ENCODE measurements at places on chromosomes 1 and 21.

DNA sequence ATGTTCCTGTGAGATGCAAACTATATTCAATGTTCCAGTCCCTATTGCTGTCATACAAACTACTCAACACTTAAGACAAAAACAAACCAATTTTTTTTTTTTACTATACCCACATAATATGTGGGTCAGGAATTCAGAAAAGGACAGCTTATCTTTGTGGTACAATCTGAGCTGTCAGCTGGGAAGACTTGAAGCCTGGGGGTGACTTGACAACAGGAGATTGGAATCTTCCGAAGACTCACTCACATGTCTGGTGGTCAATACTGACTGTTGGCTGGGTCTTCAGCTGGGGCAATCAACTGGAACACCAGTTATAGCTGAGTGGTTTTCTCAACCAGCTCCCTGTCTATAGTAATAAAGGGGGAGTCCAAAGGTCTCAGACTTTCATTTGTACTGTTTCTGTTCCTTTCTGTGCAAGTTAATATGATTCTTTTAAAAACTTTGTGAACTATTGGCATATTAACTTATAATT, 81.7 kb upstream of the ATP1B1 start:
- no peak for DNase-seq

GRCh38 chr1:1630191-1630964, 1.6 kb upstream of the MMP23B start:
- DNase-seq: peak; percentile 86

- DNase-seq: no peak
These were observed 99.7 kb upstream of the WLS start for GRCh38 chr1:68332041-68332440.

GRCh38 chr1:9808459-9808858, 15.3 kb downstream of the CLSTN1 start:
- no peak for DNase-seq

DNA sequence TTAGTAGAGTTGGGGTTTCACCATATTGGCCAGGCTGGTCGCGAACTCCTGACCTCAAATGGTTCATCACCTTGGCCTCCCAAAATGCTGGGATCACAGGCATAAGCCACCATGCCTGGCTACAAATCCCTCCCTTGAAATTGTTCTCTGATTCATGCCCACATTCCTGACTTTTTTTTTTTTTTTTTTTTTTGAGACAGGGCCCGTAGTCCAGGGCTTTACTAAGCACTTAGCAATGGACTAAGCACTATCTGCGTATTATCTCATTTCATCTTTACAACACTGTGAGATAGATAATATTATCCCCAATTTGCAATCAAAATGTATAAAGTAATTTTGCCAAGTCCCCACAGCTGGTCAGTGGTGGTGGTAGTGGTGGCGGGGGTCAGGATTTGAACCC, 58.9 kb downstream of the VWA5B1 start:
- DNase-seq: no peak

DNA sequence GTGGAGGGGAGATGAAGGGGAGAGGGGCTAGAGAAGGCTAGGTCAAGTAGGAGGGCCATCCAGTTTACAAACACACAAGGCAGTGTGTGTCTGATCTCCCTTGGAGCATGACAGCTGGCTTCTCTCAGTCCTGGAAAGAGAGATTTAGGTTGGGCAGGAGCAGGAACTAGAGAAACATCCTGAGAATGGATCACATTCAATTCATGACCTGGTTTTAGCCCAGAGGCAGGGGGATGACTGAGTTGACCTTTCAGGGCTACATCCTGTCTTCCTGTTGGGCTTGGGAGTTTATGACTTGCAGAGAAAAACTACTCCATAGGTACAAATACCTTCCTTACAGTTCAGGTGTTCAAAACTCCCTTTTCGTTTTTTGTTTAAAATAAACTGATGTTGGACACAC, 97.0 kb downstream of the IGSF21 start:
- DNase-seq: no peak

DNA sequence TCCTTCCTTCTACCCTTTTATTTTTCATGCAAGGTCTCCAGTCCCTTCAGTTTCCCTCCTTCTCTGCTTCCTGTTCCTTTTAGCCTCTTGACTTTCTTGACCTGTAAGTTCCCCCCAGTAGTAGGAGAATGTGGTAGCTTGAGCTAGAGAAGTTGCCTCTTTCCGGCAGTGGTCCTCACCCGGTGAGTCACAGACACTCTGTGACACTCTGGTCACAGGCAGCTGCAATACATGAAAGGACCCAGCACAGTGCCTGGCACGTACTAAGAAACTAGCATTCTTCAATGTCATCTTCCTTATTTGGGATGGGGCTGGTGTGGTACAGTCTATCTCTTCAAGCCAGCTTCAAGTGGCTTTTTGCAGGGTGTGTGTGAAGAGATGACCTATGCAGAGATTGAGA, 16.0 kb downstream of the PFKFB2 start:
- DNase-seq: no peak

DNA sequence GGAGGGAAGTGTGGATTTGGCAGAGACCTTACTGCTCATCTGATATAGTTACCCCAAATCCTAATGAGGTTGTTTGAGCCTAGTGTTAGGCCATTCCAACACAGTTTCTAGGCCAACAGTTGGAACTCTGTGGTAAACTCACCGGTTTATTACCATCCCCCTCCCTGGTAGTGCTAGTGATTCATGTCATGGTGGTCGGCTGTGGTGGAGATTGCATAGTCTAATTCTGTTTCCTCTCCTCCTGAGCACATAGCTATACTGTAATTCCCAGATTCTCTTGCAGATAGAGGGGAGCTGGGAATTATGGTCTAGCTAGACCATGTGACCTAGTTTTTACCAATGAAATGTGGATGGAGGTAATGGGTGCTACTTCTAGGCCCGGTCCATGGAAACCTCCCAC, 123.7 kb upstream of the KIF26B start:
- DNase-seq: no peak

DNA sequence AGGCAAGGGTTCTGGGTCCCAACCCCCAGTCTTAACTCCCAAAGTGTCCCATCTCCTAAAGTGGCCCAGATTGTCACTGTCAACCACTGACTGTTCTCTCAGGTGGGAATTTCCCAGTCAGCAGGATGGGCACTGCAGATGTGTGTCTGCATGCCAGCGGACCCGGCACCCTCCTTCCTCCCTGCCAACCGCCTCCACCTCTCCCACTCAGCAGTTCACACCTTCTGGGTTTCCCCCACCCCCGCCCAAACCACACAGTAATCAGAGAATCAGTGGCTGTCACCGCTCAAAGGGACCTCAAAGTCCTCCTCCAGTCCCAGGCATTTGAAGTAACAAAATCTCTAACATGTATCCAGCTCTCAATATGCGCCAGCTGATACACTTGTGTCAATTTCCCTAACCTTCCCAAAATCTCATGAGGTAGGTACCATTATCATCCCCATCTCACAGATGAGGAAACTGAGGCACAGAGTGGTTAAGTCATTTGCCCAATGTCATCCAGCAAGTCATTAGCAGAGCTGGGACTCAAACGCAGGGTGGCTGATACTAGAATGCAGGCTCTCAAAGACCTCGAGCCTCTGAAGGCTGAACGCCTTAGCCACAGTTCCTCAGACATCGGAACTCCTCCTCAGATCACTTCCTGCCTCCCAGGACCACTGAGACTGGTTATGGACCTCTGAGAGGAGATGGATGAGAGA, 4.8 kb downstream of the RUNX3 start:
- DNase-seq: no peak

- DNase-seq: no peak
These were observed 43.2 kb downstream of the DSTYK start for GRCh38 chr1:205168291-205168690.

DNA sequence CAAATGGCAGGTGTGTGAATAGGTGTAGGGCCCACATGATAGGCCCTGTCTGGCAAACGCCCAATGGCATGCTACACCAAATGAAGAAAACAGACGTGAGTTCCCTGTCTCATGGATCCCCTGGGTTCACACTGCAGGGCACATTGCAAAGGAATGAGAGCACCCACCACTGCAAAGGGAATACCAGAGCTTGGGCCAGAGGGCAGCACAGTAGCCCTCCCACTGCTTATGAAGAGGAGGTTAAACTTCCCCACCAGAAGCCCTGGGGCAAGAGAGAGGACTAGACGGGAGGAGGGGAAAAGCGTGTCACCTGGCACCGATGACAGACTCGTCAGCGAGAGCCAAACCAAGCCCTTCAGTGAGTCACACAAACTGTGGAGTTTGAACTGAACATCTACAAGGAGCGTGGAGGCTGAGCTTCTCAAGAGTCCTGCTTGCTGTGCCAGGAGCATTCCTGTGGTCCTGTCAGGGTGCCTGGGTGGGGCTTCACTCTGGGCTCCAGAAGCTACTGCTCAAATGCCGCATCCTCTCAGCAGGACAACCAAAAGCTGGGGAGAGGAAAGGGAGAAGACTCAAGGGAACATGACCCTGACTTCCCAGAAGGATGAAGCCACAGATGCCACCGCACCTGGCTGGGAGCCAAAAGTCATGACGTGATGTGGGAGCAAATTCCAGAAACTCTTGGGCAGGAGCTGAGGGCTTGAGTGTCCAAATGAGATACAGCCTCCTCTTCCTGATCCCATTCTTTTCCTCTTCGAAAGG, 61.1 kb downstream of the TOMM20 start:
- DNase-seq: peak; percentile 82

- peak; percentile 77 for DNase-seq
These were observed 90.1 kb downstream of the PLXNA2 start for GRCh38 chr1:208154040-208154439.

DNA sequence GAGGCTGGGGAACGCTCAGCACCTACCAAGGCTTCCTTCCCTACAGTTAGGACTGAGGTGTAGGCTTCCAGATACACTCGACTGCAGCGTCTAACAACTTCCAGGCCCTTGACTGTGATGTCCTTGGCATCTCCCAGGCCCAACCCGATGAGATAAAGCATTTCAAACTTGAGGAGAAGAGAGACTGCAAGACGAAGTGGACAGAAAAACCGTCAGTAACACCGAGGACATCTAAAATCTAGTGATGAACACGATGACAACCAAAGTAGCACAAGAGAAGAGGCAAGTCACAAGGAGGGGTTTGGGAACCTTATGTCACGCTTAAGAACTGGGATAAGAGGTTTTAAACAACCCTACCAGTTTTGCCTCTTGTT, 314 bp downstream of the DPH5 start:
- peak; percentile 22 for DNase-seq

- no peak for DNase-seq
These were observed 33.1 kb upstream of the VAMP3 start for GRCh38 chr1:7738044-7738443.
